ENCODE measurements at places on chromosomes 7 and 10.

DNA sequence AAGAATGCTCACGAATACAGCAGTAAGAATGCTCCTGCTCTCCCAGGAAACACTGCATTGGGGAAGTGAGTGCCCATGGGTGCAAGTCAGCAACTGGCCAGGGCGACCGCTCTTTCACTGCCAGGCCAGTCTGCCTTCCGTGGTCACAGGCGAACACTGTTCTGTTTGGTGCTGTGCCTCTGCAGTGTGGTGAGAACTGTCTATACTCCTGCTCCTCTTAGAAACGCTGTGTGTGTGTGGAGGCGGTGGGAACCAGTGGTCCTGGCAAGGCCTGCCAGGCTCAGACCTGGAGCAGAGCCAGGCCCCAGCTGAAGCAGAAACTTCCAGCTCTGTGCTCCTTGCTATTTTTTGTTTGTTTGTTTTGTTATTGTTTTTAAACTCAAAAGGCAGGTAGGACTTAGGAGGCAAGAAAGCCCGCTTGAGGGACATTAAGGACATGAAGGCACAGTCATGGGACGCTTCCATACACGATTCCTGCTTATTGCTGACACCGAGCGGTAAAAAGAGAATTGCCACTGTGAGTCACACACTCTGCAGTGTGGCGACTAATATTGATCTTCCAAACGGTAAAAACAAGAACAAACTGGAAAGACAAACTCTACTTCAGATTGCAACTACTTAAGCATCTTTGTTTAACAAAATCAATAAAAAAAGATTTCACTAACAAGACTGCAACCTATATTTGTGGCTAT, 430.8 kb downstream of the DNAJB6 start:
- no peak for DNase-seq

GRCh38 chr10:98295907-98296306, 27.9 kb upstream of the LOXL4 start:
- DNase-seq, result no peak

GRCh38 chr7:106050746-106051117, 61.4 kb downstream of the SYPL1 start:
- no peak for DNase-seq

GRCh38 chr7:113521468-113521867, 397.3 kb downstream of the PPP1R3A start:
- no peak for DNase-seq

DNA sequence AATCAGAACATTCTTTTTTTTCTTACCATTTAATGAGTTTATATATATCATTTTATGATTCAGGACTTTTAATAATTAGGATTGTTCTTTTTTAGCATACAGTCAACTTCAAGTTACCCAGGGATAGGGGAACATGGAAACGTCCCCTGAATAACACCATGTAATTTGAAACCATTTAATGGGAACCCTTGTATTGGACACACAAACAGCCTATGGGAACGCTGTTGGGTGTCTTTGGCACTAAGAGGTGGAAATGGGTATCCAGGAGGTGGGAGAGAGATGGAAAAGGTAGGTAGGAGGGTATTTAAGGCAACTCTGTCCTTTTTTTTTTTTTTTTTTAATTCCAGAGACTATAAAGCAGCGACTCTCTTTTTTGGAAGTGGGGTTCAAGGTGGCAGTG, 2.6 kb downstream of the LUC7L2 start:
- no peak for DNase-seq

- peak; percentile 71 for DNase-seq
These were observed 347.4 kb downstream of the RPS24 start for GRCh38 chr10:78381107-78381506.

- peak; percentile 59 for DNase-seq
These were observed 292.4 kb upstream of the NFE2L3 start for GRCh38 chr7:25859412-25860274.

DNA sequence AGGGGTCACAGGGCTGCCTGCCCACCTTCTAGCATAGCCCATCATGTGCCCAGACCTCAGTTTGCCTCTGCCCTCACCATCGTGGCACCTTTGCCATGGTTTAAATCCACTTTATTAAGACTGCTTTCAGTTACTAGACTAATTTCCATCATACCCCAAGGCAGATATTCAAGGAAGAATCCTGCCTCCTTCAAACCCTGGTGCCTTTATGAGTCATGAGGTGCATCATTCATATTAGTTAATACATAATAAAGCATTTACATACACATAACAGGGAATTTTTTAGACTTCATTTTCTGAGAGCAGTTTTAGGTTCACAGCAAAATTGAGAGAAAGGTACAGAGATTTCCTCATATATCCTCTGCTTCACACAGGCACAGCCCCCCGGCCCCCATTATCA, 62.8 kb downstream of the CXCL12 start:
- no peak for DNase-seq

DNA sequence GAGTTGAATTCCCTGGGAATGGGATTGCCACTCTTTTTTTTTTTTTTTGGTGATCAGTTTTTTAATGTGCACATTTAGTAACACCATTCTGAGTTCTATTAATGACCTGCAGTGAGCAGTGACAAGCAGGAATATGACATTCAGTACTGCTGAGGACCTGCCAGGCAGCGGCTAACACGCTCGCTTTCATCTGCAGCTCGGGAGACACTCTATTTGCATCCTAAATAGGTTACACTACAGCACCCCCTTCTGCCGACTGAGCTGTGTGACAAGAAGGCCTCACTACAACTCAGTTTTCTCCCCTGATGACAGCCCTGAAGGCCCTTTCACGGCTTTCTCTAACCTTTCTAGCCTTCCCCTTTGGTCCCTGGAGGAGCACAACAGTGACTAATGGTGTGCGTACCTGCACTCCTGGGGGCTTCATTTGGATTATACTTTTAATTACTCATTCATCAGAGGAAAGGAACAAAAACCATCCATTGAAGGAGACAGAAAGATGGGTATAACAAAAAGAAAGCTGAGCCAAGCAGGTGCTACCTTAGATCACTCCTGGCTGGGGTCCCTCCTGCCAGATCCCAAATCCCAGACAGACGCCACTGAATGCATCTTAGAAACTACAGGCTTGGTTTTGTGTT, 872.4 kb downstream of the LRMDA start:
- peak; percentile 77 for DNase-seq

Data from retina (tissue), 1 donor.